ENCODE measurements at places on chromosomes 12 and 14.
A peak's percentile ranks its signal among the peaks of the same experiment; 100 is the strongest.

DNA sequence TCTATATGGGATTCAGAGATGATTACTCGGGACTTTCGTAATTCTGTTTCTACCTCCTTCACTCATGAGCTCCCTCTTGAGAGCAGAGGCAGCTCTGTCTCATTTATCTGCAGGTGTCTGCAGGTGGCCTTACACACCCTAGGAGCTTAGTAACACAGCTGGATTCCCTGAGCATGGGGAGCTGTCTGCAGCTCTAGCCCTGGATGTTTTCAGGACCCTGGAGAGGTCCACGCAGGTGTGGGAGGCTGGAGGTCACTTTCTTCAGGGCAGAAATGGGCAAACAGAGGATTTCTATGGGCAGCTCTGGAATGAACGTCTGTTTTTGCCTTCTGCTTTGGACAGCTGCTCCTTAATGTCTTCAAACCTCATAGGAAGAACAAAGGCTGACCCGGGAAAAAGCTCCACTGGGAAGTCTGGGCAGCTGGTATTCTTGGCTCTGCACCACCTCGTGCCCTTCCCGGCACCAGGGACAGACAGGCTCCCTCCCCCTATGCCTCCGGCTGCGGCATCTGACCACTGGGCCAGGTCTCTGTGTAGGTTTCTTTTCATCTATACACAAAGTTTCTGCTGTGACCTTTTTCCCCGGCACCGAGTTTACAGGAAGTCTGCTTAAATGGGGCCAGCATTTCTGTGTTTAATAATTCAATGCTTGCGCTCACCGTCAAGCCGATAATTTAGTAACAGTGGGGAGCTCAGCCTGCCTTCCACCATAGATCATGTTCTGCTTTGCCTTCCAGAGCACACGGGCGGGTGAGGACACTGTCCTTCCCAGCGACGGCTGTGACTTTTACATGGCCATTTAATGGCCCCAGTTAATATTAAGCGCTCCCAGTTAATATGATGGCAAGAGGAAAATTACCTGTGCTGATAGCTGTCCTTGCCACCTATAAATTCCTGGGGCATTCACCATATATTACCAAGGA is 320.2 kb upstream of the SFSWAP start:
- DNase-seq = no peak

- DNase-seq = no peak
These were observed 61.2 kb downstream of the NOC4L start for GRCh38 chr12:132205271-132206045.

DNA sequence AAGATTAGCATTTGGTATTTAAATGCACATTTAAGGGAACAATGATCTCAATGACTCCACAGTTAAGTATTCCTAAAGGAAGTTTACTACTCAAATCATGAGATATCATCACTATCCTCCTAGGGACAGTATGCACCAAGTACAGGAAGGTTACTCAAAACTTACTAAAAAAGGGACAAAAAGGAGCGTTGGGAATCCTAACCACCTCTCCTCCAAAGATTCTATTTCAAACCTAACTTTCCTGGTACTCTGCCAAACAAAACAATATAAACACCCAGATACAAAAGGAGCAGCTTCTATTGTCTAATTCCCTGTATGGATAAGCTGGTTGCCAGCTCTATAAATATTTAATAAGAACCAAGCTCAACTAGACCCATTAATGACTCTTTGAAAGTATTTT is 377.7 kb downstream of the NUAK1 start:
- DNase-seq = no peak

DNA sequence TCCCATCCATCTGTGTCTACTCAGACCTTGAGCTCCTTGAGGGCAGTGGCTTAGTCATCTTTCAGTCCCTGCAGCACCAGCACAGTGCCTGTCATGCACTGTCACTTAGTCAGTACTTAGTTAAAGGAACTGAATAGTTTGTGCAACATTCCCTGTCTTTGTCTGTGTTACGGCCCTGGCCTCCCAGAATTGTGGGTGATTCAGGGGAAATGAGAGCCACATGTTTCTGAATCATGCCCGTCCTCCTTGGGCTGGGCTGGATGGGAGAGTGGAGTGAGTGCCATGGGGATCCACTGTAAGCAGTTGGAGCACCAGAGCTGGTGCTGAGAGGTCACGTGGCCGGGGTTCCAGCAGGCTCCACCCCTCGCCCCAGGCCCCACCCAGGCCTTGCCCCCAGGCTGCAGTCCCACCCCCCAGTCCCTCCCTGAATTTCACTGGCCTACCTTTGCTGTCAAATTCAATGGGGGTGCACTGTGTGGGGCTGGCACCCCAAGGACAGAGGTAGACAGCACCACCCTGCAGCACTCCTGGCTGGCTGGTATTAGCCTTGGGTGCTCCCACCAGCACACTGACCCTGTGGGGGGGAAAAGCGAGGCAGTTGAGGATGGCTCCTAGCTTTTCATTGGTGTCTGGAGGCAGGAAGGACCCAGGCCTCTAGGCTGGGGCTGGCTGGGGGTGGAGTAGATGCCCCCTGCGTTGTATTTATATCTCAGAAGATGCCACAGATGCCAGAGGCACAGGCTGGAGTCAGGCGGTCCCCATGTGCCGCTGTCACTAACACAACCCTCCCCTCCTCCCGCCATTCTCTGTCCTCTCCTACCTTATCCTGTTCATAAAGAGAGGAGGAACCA is 7.5 kb downstream of the ITGA5 start:
- peak; percentile 53 for DNase-seq

- DNase-seq = no peak
These were observed 283.3 kb upstream of the FAR2 start for GRCh38 chr12:28865776-28866175.

GRCh38 chr14:66330916-66331315 is 155.3 kb upstream of the CCDC196 start:
- no peak for DNase-seq

- DNase-seq = no peak
These were observed 336.8 kb upstream of the TMEM132C start for GRCh38 chr12:127930122-127930521.

DNA sequence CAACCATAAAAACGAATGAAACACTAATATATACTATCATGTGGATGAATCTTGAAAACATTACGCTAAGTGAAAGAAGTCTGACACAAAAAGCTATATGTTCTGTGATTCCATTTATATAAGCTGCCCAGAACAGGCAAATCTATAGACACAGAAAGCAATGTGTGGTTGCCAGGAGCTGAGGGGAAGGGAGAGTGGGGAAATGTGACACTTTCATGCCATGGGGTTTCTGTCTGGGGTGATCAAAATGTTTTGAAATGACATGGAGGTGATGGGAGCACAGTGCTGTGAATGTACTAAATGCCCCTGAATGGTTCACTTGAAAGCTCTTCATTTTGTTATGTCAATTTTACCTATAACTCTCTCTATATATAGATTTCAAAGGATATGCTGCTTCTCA is 30.1 kb downstream of the ATG14 start:
- no peak for DNase-seq

- DNase-seq = no peak
These were observed 107.4 kb upstream of the MED13L start for GRCh38 chr12:116384691-116385485.

GRCh38 chr12:56304872-56305590 is 4.9 kb upstream of the CS start:
- DNase-seq = no peak

DNA sequence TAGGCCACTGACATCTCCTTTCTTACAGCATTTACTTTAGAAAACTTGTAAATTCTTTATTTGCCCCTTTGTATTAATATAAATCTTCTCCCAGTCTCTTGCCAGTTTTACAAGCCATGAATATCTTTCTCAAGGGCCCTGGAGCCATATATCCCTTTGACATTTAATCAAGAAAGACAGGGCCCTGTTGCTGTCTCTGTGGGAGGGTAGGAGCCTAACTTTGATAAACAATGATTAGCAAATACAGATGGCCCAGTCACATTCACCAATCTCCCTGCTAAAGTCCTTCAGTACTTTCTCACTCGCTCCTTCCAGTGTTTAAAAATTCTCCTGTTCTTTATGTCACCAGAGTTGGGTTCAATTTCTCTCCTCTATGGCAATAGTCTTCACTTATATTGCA is 479.8 kb upstream of the USP15 start:
- no peak for DNase-seq

DNA sequence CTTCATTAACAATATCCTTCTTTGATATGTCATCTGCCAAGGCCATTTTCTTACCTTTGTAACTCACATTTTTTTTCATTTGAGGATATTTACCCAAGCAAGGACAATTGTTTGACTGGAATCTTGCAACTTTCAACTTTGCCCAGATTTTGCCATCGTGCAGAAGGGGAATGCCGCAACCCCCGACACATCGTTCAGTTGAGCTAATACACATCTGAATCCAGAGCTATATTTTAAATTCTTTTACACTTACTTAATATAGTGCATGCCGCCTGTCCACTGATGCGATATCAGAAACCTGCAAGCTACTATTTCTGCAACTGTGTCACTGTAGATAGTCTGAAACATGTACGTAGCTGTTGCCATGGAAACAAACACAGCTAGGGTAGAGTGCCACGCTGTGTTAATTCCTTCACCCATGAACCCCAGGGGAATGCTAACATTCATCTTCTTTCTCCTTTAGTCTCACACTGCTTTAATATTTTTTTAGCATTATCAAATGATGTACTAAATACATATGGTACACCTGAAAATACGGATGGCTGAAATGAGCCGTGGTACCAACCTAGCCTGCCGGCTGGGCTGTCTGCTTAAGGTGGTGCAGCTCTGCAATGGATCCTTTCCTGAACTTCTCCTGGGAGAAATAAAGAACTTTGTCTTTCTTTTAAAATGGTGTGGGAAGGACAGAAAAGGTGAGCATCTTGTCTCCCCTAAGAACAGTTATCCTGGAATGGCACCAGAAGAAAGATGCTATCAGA is 77.0 kb upstream of the FOXN3 start:
- DNase-seq = no peak

- no peak for DNase-seq
These were observed 6.5 kb upstream of the LGALS3 start for GRCh38 chr14:55122440-55122986.

- no peak for DNase-seq
These were observed 943.2 kb downstream of the TMTC2 start for GRCh38 chr12:83629931-83630330.

Data from stimulated activated naive CD4-positive, alpha-beta T cell treated with Interleukin-2 at 50 U/mL for 16 hours (primary cell).